Renal cortex interstitium (tissue), 15 donors: ENCODE measurements at places on chromosomes 3 and 15. TPM values are rescaled to one million over a fixed set of nuclear protein-coding genes. Genes with fewer than 3 reads are reported as not detected.

The CACNA1D gene
- 18.2 TPM for polyA plus RNA-seq

The LTK gene
- 2.2 TPM for polyA plus RNA-seq

The DAZL gene
- not detected for polyA plus RNA-seq

The MME gene
- polyA plus RNA-seq, result 409 TPM

The ERC2 gene
- polyA plus RNA-seq, result 2.4 TPM

The ARGFX gene
- polyA plus RNA-seq, result not detected

The DPPA4 gene
- 2.9 TPM for polyA plus RNA-seq

The HTR3E gene
- not detected for polyA plus RNA-seq

The SPATA12 gene
- 0.12 TPM for polyA plus RNA-seq

The MYD88 gene
- 27.4 TPM for polyA plus RNA-seq

DNA sequence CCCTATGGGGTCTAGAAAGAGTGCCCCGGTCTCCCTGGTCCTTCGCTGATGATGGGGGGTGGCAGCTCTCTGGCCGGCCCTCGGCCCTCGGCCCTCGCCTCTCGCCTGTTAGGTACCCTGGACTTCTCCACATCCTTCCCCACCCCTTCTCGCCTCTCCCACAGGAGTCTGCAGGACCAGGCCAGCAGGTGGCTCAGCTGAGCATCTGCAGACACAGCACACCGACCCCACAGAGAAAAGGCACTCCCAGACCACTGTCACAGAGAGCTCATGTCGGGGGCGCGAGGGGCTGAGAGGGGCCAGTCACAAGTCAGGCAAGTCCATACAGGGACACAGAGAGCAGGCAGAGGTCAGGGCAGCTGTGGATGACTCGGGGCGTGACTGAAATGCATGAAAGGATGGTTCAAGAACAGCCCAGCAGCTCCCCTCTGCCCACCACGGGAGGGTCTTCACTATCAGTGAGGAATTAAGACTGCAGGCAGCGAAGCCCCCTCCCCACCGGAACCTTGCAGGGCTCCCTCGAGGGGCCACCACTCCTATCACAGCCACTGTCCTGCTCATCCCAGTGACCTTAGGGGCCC lies 181.7 kb upstream of the NSMCE3 start:
- no peak for DNase-seq

DNA sequence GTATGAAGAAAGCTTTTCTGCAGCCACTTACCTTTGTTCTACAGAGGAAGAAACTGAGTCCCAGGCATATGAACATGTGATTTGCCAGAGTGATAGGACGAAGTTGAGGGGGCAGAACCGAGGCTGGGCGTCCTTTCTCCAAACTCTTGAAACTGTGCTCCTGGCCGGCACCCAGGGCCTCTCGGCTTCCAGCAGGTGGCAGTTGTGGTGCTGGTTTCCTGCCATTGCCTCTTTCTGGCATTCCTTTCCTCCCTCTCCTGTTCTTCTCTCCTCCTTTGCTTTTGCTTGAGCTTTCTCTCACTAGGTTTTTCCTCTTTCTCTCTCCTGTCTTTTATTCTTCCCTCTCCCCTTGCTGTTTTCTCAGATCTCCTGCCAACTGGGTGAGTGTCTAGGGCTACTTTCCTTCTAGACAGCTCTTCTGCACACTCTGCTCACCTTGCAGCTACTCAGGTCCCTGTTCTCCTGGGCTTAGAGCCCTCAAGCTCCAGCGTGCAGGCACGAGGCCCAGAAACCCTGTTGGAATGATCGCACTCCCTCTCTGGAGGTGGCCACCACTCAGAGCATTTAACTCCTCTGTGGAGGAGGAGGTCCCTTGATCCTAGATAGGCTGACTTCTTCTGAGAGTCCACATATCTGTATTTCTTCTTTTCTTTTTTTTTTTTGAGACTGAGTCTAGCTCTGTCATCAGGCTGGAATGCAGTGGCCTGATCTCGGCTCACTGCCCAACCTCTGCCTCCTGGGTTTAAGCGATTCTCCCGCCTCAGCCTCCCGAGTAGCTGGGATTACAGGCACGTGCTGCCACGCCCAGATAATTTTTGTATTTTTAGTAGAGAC lies 26.2 kb downstream of the TRAK1 start:
- DNase-seq, result no peak

GRCh38 chr3:145063616-145064015 lies 1092.0 kb downstream of the DIPK2A start:
- no peak for DNase-seq

- no peak for DNase-seq
Measured at GRCh38 chr3:149356044-149356592, 21.3 kb downstream of the TM4SF1 start.

DNA sequence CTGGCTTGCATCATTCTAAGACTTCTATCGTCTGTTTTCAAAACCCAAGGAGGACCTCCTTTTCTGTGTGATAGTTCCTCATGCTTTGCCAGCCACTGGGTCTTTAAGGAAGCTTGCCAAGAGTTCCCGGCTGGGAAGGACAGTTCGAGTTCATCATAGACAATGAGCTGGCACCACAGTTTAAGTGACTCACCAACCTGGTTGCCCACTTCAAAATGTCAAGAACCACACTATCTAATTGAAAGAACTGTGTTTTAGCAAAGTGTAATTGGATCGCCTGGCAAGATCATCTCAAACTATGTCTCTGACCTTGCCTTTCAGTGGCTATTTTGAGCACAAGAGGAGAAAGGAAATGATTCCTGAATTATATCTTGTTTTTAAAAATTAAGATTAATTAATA lies 27.9 kb downstream of the SOX2 start:
- DNase-seq, result no peak

DNA sequence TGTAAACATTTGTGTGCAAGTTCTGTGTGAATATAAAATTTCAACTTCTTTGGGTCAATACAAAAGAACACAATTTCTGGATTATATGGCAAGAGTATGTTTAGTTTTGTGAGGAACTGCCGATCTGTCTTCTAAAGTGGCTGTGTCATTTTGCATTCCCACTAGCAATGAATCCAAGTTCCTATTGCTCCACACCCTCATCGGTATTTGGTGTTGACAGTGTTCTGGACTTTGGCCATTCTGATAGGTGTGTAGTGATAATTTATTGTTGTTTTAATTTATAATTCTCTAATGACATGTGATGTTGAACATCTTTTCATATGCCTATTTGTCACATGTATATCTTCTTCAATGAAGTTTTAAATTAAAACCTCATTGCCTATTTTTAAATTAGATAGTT lies 58.2 kb upstream of the TMC3 start:
- no peak for DNase-seq

- DNase-seq, result no peak
Measured at GRCh38 chr3:143124601-143125520, 5.3 kb downstream of the CHST2 start.

DNA sequence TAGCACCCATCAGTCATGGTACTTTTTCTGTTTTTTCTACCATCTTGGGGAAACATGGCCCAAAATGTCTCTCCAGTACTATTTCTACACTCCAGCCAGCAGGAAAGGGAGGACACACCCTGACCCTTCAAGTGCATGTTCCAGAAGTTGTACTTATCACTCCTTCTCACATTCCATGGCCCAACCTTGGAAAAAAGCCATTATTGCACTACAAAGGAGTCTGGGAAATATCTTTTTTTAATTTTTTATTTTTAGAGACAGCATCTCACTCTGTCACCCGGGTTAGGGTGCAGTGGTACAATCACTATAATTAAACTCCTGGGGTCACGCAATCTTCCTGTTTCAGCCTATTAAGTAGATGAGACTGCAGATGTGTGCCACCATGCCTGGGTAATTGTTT lies 100.0 kb upstream of the PPP2R3A start:
- DNase-seq, result no peak

DNA sequence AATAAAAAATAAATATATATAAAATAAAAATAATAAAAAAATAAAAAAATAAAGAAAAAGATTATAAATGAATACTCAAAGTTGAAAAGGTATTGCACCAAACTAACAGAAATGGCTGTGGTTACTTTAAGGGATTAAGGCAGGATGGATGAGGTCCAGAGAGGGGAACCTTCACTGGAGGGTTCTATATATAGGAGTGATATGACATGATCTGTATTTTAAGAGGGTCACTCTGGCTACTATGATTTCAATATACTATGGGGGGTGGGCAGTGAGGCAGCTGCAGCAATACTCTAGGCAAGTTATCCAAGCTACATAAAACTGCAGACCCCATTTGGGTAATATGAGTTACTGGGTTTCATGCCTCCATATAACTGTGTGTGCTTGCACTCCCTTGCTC lies 24.6 kb downstream of the ACAD11 start:
- no peak for DNase-seq

DNA sequence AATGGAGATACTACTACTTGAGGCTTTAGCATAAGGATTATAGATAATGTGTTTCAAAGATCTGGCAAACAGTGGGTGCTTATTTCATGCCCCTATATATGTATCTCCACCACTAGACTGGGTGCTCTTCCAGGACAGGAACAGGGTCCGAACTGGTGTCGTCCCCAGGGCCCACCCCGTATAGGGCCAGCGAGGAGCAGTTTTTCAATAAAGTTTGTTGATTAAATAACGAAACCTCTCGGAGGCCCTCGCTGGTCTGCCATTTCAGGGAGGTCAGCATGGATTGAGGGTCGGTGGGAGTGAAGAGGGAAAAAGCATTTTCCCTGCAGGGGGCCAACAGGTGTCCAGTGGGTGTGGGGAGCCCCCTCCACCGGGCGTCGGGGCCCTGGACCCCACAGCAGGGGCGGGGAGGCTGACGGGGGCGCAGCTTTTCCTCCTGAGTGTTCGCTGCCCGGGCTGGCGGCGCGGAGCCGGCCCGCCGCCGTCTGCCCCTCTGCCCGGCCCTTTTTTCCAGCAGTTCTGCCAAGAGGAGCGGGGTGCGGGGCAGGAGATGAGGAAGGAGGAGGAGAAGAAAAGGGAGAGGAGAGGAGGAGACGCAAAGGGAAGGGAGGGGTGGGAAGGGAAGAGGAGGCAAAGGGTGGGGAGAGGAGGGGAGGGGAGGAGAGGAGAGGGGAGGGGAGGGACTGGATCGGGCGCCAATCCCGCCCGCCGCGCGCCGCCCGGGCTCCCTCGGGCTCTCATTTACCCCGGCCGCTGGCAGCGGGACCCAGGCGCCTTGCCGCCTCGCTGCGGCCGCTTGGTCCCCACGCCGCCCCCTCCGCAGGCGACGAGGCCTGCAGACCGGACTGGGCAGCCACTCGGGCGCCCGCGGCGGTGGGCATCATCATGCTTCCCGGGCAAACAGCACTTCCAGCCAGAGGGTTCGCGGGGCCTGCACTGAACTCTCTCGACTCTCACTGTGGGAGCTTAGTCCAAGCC lies 66.3 kb downstream of the ISG20 start:
- DNase-seq, result no peak

GRCh38 chr15:90400759-90401314 lies 12.8 kb downstream of the IQGAP1 start:
- DNase-seq, result peak; percentile 74

GRCh38 chr3:78881501-78881900 lies 886.3 kb downstream of the ROBO1 start:
- DNase-seq, result no peak

GRCh38 chr3:11300970-11301369 lies 28.8 kb downstream of the ATG7 start:
- no peak for DNase-seq

- no peak for DNase-seq
Measured at GRCh38 chr15:25179673-25180511, 225.1 kb downstream of the SNRPN start.

GRCh38 chr3:190764231-190765134 lies 98.0 kb downstream of the GMNC start:
- DNase-seq, result no peak

GRCh38 chr3:44827196-44827595 lies 34.5 kb upstream of the TMEM42 start:
- DNase-seq, result no peak

GRCh38 chr3:8937064-8938020 lies 25.9 kb downstream of the RAD18 start:
- DNase-seq, result no peak

GRCh38 chr15:78983146-78983918 lies 38.5 kb upstream of the CTSH start:
- no peak for DNase-seq
